Right atrium auricular region (tissue), 2 donors: ENCODE measurements at places on chromosomes 6 and 20.

DNA sequence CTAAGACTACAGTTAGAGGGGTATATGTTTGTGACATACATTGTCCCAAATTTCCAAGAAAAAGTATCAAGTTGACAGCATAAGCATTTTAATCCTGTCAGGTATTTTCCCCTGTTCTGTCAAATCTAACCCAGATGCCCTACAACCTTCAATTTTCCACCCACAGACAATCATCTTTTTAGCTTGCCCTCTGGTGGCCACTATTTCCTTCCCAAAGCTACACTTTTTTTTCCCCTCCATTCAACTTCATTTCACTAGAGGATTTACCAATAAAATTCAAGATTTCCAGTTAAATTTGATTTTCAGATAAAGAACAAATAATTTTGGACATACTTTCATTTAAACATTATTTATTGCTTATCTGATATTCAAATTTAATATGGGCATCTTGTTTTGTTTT lies 286.6 kb downstream of the TENT5A start:
- DNase-seq = no peak

- DNase-seq = peak; percentile 96
These were observed 12.9 kb upstream of the TBC1D22B start for GRCh38 chr6:37244430-37245310.

- no peak for DNase-seq
These were observed 31.1 kb upstream of the CST7 start for GRCh38 chr20:24917797-24918578.

DNA sequence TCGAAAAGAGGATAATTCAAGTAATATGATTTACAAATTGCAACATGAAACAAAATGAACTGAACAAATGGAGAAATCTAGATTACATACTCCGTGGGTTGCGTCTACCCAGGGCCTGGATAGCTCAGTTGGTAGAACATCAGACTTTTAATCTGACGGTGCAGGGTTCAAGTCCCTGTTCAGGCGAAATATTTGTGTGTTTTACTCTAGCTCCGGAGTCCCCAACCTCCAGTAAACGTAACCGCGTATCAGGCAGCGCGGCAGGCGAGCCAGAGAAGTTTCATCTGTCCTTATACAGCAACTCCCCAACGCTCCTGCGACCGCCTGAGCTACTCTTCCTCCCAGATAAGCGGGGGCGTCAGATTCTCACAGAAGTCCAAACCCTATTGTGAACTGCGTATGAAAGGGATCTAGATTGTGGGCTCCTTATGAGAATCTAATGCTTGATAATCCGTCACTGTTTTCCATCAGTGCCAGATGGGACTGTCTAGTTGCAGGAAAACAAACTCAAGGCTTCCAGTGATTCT lies 176.1 kb downstream of the TRIM27 start:
- no peak for DNase-seq

DNA sequence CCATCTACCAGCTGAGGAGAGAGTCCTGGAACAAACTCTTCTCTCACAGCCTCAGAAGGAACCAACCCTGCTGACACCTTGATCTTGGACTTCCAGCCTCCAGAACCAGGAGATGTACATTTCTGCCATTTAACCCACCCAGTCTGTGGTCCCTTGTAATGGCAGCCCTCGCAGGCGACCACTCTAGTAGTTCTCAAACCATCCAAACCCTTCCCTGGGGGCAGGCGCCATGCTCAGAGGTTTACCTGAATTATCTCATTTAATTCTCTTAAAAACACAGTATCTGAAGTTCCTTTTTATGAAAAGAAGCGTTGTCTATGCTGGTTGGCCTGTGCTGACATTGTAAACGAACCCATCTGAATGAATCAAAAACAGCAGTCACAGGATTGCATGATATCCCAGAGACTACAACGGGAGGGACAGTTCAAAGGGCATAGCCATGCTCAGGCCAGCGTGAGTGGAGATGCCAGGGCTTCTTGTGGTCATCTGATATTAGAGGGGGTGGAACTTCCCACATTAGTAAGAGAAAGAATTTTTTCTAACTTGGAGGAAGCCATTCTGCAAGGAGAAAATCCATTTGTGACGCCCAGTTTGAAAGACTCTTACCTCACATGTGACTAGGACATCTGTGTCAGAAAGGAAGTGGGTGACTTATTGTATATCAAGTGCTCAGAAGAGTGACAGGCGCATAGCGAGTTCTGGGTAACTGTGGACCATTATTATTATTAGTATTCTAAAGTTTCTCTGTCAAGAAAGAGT lies 17.2 kb upstream of the TAGAP start:
- DNase-seq = no peak

DNA sequence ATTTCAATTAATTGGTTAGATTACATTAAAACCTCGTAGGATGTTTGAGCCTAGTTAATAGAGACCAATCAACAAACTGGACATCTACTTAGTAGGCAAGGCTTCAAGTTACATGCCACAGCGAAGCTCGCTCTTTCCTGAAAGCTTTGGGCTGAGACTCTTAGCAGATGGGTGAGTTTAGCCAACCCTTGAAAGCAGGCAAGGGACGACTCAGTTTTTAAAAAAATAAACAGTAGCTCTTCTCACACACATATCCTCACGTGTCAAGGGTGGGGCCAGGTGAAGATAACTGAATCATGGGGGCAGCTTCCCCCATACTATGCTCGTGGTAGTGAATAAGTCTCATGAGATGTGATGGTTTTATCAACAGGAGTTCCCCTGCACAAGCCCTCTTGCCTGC lies 775 bp downstream of the MTFR2 start:
- no peak for DNase-seq

DNA sequence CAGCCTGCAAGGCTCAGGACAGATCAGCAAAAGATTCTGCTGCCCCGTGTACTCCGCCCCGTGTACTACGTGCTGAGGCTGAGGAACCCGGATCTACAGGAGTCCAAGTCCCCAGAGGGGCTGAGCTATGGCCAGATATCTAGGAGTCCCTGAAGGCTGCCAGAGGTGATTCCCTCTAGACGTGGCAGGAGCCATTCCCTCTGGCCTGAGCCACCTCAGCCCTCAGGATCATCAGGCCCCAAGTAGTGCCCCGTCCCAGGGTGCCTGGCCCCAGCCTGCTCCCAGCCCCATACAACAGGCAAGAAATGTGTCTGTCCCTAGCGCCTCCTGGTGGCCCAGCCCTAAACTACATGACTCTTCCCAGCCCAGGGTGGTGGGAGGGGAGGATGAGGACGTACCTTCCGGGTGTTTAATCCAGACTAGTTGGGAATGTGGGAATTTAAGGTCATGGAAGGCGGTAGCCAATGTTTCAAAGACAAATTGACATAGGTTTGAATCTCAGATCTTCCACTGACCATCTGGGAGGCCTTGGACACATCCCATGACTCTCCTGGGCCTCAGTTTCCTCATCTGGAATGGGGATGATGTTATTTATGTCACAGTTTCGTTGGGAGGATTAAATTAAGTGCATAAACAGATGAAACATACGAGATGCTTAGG lies 49.4 kb upstream of the PTPN1 start:
- DNase-seq = peak; percentile 97

DNA sequence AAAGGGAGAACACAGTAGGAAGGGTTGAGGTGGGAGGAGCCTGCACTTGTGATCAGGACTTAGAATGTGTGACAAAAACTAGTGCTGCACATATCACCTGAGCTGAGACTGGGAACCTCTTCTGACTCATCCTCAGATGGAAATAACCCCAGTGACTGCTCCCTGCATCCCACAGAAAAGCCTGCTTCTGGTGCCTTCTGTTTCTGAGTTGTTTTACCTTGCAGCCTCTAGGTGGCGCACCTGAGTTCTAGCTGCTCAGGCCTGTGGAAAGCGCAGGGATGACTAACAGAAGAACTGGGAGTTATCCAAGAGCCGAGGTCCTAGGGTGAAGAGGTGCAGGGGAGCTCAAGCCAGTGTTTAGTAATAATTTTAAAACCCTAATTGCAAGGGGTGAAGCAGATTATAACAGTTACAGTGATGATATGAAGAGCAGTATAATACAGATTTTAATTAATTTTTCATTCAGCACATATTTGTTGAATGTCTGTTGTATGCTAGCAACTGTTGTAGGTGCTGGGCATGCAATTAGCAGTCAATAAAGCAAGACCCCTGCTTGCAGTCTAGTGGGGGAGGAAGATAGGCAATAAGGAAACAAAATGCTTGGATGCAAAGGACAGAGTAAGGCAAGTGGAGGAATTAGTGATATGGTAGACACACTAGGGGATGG lies 302.5 kb downstream of the DHX35 start:
- DNase-seq = peak; percentile 68

DNA sequence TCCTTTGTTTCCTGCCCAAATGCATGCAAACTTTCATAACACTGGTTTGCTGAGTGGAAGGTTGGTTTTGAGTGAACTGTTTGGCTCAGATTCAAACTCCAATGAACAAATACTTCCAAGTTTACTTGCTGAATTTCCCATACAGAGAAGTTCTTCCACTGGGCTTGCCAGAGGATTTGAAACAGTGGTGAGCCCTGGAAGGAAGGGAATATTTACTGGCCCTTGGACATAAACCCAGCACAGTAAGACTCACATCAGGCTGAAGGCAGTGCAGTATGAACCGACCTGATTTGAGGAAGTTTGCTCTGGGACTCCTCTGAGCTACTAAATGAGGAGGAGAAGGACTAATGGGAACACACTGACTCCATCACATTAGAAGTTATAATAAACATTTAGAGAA lies 3.8 kb downstream of the TRAF3IP2 start:
- peak; percentile 78 for DNase-seq

- DNase-seq = no peak
These were observed 98.2 kb downstream of the CAP2 start for GRCh38 chr6:17491416-17492142.

GRCh38 chr6:1418471-1419191 lies 29.3 kb downstream of the FOXF2 start:
- no peak for DNase-seq

DNA sequence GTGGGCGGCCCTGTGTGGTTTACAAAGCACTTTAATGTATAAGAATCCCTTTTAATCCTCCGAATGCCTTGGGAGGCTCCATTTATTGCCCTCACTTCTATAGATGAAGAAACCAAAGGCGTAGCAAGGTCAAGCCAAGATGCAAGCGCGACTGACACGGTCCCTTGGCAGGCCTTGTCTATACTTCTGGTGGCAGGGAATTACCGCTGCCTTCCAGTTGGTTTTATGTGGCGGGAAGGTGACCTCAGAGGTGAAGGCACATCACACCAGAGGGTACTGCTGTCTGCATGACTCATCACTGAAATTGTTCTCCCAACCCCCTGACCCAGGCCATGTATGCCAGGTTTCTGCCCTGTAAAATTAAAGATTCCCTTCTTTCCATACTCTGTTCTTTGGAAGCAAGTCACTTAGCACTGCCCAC lies 36.1 kb upstream of the NAA20 start:
- DNase-seq = no peak

GRCh38 chr6:69784595-69785377 lies 12.0 kb downstream of the LMBRD1 start:
- DNase-seq = no peak

DNA sequence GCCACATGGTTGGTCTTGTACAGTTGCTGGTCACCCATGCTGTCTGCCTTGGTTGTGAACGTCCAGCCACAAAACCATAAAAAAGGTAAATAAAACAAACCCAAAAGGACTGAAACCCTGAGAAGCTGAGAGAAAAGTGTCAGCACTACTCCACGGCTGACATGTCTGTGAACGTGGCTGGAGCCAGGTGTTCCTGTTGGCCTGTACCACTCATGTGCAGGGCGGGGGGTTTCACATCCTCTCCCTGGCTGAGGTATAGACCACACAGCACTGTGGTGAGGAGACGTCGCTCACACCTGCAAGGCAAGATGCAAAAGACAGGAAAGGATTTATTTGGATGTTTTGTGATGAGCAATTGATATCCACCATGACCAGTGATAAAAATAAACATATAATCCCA lies 51.9 kb upstream of the MRPS10 start:
- DNase-seq = no peak

DNA sequence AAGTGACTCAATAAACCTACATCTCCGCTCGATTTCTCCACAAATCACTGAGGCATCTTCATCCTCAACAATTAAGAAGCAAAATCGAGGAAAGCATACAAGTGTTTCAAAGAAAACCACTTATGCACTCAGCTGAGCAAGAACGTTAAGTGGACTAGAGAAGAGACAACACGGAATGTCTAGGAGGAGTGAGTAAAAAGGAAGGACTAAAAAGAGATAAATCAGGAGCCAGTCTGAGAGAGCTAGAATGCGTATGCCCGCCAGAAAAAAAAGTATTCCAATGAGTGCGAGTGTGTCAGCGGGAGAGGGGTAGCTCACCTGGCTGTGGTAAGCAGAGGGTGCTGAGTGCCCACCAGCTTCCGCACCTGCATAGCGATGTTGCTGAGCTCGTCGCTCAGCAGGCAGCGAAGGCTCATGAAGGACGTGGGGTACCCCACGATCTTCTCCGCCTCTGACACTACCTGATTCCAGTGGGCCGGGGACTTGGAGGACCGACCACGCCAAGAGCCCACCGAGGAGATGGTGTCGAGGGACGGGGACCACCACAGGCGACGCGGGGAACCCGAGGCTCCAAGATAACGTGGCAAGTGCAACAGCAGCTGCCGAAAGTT lies 587 bp downstream of the PDSS2 start:
- DNase-seq = no peak
